ENCODE measurements at places on chromosomes 5 and 9.

- no peak for DNase-seq
These were observed 26.7 kb upstream of the FRMPD1 start for GRCh38 chr9:37624073-37624472.

GRCh38 chr9:20996809-20997208 lies 34.6 kb downstream of the HACD4 start:
- no peak for DNase-seq

GRCh38 chr9:109182940-109183798 lies 16.1 kb upstream of the FRRS1L start:
- peak; percentile 44 for DNase-seq

DNA sequence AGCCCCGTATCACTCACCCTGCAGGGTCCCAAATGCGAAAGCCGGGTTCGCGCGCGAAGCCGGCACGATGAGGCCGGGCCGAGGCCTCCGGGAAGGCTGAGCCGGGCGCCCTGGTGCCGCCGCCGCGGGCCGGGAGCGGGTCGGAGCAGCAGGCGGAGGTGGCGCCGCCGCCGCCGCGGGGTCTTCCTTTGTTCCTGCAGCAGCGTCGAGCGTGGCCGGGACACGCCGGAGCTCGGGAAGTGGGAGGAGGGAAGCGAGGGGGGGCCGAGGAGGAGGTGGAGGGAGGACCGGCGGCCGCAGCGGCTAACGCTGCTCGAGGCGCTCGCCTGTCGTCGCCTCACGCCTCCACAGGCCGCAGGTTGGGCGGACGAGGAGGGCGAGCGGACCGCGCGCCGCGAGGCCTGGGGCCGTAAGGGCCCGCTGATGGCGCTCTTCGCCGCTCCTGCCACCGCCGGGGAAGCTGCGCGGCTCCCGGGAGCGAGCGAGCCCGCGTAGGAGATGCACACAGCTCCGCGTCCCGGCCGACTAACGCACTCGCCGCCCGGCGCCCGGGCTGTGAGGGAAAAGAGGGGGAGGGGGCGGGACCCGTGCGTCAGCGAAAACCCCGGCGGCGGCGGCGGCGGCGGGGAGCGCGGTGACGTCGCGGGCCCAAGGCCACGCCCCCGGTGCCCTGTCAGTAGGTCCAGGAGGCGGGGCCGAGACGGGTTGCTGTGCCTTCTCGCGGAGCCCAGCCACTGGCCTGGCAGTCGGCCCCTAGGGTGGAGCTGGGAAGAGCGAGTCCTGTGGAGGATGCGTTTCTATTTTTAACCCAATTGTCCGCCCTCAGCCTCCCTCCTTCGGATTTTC lies at the start of gene ZFAND5:
ZFAND5 (minus strand) TSS at position 530 of the 846 bp plus-strand sequence. CDS start 4,430 bp downstream, outside the sequence.
- peak; percentile 100 for DNase-seq

DNA sequence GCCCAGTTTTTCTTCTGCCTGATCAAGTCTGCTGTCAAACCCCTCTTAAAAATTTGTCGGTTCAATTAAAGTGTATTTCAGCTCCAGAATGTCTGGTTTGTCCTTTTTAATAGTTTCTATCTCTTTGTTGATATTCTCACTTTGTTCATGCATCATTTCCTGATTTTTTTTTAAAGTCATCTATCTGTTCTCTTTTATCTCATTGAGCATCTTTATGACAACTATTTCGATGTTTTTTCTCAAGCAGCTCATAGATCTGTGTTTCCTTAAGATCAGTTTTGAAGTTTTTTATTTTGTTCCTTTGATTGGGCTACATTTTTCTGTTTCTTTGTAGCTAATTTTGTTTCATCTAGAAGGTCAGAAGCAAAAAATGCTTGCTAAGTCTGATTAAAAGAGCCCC lies 53.7 kb downstream of the FGD3 start:
- DNase-seq = no peak

Measured in left ventricle myocardium superior (tissue), 1 donor.